Cortex of kidney (tissue), 1 donor: ENCODE measurements at places on chromosomes 2 and 18.

GRCh38 chr18:52510139-52510538 lies 170.1 kb downstream of the DCC start:
- no peak for DNase-seq

DNA sequence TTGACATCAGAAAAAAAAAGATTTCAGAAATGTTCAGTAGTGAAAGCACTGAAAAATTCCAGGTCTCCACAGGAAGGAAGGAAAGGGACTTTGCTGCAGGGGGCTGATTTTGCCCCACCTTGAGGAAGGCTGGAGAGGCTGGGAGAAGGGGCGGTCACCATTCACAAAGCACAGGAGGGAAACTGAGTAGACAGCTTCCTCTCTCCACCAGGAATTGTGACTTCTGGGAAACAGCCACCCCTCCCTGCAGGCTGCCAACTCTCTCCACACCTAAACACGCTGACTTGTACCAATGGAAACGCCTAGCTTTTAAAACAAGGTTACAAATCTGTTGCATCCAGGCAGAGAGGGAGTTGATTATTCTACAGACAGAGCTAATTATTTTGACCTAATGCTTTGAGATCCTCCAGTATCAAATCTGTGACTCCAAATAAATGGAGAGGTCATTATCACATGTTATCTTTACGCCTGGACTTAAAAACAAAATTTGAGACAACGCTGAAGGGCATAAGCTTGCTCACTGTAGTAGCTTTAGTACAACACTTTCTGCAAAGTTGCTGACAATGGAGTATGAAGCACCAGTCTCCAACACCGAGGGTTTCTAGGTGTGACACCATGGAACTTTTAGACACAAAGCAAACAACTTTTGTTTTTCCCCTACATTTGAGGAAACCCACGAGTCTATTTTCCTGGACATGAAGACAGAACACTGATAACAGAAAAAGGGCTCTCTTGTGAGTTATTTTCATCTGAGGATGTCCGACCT lies 42.7 kb downstream of the EPHA4 start:
- no peak for DNase-seq

- DNase-seq: no peak
Measured at GRCh38 chr2:27583390-27583915, 611 bp downstream of the ZNF512 start.

DNA sequence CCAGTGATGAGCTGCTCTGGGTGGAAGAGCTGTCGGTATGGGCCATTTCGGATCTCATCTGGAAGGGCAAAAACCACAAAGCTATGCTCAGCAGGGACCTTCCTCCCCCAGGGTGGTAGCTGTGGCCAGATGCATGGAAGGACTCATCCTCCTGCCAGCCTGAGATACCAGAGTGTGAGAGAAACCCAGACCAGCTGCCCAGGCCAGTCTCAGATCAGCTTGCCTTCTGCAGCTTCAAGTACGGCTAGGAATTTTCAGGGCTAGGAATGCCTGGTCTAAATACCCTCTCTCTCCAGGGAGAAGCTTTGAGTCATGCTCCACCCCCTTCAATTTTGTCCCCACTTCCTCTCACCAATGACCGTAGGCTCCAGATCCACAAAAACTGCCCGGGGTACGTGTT lies 1.4 kb upstream of the TUBA4B start:
- DNase-seq: no peak

- DNase-seq: no peak
Measured at GRCh38 chr18:45321520-45321919, 293.8 kb upstream of the SLC14A2 start.

GRCh38 chr2:179106676-179107428 lies 56.9 kb upstream of the CCDC141 start:
- no peak for DNase-seq
